Lung (tissue), 17 donors: ENCODE measurements at places on chromosomes 11 and 22. TPM values are rescaled to one million over a fixed set of nuclear protein-coding genes. Genes with fewer than 3 reads are reported as not detected.
A peak's percentile ranks its signal among the peaks of the same experiment; 100 is the strongest.

DNA sequence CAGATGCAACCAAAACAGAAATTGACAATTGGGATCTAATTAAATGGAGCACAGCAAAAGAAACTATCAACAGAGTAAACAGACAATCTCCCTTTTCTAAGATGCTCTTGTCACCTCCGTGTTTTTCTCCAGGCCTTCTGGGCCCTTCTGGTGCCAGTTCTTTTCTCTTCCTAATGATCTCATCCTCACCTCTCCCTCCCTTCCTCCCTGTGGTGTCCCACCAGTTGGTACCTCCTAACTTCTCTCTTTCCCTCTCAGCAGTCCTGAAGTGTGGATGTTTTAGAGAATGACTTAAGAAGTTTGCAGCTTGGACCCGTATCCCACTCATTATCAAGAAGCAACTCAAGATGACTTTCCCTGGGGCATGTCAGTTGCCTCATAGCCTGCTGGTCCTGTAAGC lies 6.4 kb downstream of the APOBEC3H start:
- DNase-seq, result no peak

GRCh38 chr11:116953530-116954285 lies 116.3 kb upstream of the APOA1 start:
- DNase-seq, result no peak

- peak; percentile 79 for DNase-seq
Observed at GRCh38 chr22:19995611-19996339, 20.8 kb downstream of the ARVCF start.

DNA sequence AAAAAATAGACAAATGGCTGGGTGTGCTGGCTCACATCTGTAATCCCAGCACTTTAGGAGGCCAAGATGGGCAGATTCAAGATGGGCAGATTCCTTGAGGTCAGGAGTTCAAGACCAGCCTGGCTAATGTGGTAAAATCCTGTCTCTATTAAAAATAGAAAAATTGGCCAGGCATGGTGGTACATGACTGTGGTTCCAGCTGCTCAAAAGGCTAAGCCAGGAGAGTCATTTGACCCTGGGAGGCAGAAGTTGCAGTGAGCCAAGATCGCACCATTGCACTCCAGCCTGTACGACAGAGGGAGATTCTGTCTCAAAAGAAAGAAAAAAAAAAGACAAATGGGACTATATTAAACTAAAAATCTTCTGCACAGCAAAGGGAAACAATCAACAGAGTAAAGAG lies 55.4 kb downstream of the USP35 start:
- no peak for DNase-seq

DNA sequence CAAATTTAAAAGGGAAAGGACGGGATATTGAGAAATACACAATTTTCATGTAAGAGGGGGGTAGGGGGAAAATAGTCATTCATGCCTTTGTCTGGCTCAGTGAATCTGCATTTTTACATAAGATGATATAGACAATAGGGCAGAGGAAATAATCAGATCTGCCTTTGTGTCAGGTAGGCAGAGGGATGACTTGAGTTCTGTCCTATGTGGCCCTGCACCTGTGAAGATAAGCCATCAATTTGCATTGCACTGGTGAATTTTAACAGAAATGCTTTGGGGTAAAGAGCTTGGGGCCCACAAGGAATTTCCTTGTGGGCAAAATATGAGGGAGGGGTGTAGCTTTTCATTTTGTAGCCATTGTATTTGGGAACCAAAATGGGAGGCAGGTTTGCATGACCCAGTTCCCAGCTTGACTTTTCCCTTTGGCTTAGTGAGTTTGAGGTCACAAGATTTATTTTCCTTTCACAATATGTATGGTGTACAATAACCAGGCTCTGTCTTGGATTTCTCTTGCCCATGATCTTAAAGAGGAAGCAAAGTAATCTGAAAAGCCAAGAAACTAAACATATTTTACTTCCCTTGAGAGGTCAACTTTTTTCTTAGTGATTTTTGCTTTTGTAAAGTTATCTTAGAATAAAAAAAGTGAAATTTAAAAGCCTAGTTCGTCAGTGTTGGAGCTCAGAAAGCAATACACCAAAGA lies 77.7 kb upstream of the SORL1 start:
- no peak for DNase-seq

- no peak for DNase-seq
Observed at GRCh38 chr22:28835630-28836189, 35.3 kb upstream of the XBP1 start.

- DNase-seq, result no peak
Observed at GRCh38 chr11:43557553-43558110, 122.9 kb upstream of the HSD17B12 start.

DNA sequence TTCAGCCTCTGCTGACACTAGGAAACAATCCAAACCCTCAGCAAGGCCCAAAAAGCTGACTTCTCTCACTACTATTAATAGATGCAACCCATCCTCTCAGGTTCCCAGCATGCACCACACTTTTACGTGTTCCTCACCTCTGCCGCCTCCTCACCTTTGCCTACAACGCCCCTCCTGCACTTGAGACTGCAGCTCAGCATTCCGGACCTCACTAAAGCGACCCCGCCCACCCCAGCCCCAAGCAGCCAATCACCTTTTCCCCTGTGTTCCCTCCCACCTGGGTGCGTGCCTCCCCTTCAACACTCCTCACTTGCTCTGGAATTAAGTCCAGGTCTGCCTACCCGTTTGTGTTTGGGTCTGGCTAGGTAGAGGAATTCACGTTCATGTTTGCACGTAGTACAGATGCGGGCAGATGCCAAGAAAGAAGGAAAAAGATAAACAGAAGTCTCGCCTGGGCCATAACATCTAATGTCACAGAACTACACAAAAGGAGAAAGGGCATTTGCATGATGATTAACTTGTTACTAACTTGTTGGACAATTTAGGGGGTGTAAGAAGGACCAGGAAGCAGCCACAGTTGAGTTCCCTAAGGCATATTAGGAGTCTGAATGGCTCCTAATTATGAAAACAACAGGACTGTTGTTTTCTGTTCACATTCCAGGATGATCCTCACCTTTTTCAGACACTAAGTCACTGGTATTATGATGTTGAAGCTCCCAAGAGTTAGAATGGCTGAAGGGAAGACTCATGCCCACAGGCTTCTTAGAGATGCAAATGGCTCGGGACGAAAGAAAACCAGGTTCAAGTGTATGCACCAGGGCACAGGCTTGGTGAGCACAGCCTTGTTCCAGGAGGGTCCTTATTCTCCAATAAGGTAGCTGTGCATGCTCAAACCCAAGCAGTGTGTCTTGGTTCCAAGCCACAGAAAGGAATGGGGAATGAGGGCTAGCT lies 102.2 kb downstream of the MICAL3 start:
- peak; percentile 70 for DNase-seq

GRCh38 chr11:117058761-117059261 lies 39.4 kb downstream of the SIK3 start:
- DNase-seq, result peak; percentile 79

DNA sequence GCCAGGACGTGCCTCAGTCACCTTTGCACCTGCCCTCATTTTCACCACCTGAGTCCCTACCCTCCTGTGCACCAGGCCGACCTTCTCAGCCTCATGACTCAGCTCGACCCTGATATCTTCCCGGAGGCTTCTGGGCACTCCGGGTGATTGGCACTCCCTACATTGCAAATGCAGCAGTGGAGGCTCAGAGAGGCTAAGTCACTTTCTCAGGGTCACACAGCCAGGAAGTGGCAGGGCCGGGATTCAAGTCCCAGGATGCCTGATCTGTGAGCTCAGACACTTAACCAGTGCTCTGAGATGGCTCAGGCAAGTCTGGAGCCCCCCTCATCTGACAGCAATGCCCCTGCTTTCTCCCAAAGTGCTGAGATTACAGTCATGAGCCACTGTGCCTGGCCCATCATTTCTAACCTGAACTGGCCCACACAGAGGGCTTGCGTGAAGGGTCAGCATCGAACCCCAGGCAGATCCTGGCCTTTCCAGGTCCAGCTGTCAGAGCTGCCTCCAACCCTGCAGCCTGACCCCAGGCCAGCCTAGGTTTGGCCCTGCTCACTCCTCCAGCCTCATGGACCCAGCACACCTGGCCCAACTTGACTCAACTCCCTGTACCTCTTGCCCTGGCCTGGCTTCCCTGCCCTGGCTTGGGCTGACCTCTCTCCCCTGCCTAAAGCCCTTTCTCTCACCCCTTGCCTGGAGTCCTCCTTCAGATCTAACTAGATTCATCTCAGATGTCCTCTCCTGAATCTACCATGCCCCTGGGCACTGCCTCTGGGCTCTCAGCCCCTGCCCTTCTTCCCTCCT lies 40.7 kb upstream of the RTL6 start:
- DNase-seq, result no peak

DNA sequence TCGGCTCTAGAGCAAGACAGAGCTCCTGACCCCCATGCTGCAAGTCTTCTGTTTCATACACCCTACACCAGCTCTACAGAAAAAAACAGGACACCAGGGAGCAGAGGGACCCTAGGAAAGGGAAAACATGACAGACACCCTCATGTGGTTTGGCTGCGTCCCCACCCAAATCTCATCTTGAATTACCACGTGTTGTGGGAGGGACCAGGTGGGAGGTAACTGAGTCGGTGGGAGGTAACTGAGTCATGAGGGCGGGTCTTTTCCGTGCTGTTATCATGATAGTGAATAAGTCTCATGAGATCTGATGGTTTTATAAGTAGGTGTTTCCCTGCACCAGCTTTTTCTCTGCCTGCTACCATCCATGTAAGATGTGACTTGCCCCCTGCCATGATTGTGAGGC lies 6.6 kb upstream of the C22orf39 start:
- no peak for DNase-seq

- no peak for DNase-seq
Observed at GRCh38 chr22:24091551-24092420, 80.7 kb downstream of the CABIN1 start.

GRCh38 chr11:119065369-119065768 lies 2.2 kb upstream of the VPS11 start:
- no peak for DNase-seq

CXCR5 gene
- total RNA-seq, result 0.48 TPM

CNIH2 gene
- total RNA-seq, result 3.4 TPM

TMEM191C gene
- 0.31 TPM for total RNA-seq

CCDC73 gene
- 0.09 TPM for total RNA-seq

VPREB1 gene
- not detected for total RNA-seq

CENATAC gene
- total RNA-seq, result 59.9 TPM

LIF gene
- 0.77 TPM for total RNA-seq

PRRG4 gene
- total RNA-seq, result 9.7 TPM

TEX12 gene
- total RNA-seq, result not detected
